ENCODE measurements at places on chromosomes 6 and 20.

- no peak for DNase-seq
Measured at GRCh38 chr20:41171736-41172295, 34.5 kb downstream of the PLCG1 start.

- no peak for DNase-seq
Measured at GRCh38 chr6:61193771-61194170, 1092.3 kb downstream of the KHDRBS2 start.

DNA sequence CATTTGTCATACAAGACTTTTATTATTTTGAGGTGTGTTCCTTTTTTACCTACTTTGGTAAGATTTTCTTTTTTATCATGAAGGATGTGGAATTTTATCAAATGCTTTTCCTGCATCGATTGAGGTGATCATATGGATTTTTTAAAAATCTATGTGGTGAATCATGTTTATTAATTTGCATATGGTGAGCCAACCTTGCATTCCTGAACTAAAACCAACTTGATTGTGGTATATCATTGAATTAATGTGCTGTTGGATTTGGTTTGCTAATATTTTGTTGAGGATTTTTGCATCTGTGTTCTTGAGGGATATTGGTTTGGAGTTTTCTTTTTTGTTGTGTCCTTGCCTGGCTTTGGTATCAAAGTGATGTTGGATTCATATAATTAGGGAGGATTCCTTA is 848.1 kb upstream of the EYS start:
- DNase-seq: no peak

DNA sequence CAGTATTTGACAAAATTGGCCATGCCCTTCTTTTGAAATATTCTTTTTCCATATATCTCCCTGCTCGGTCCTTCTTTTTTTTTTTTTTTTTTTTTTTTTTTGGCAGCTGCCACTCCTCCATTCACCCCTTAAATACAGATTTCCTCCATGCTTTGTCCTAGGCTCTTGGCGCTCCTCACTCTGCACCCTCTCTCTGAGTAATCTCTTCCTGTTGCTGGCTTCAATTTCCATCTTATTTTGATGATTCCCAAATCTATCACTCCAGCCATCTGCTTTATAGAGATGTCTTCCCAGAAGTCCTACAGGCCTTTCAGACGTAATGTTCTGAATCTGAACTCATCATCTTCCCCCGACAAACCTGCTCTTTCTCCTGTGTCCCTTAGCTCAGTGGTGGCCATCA is 12.8 kb upstream of the KLHL32 start:
- DNase-seq: no peak

GRCh38 chr6:14174226-14174625 is 56.7 kb downstream of the CD83 start:
- DNase-seq: no peak

GRCh38 chr20:24899153-24899552 is 49.9 kb upstream of the CST7 start:
- no peak for DNase-seq

DNA sequence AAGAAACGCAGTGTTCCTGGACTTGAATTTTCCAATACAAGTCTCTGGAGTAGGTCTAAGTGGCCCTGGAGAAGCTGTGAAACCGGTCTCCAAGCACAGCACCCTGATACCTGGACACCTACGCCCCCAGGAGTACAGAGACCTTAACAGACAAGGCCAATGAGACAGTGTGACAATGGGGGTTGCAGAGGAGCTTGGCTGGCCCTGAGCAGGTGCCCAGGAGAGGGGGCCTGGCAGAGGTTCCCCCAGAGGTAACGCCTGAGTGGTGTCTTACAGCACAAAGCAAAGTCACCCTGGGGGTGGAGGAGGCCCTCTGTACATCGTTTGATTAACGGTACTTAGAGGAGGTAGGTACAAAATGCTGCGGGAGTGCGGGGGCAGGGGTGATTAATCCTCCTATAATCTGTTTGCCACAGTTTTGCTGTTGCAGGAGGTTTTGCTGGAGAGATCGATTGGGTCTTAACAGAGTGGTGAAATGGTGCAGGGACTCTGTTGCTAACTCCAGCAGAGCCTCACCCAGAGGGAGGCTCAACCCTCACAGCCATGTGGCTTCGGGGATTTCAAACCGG is 37.3 kb upstream of the APCDD1L start:
- no peak for DNase-seq

GRCh38 chr20:32790751-32791057 is 28.5 kb downstream of the DNMT3B start:
- no peak for DNase-seq

DNA sequence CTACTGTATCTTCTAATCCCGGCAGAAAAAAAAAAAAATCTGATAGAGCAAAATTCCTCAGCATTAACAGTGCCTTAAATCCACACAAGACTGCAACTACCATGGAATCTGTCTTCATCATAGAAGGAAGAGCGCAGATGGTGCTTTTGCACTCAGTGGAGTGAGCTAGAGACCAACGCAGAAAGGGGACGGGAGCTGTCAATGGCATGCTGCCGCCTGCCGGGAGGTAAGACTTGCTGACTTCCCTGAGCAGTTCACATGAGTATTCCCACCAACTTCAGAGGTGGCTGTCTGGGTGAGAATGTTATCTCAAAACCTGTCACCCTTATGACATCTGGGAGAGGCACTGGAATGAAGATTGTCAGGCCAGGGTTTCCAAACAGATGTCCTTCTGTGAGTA is 35.6 kb downstream of the DZANK1 start:
- DNase-seq: no peak

GRCh38 chr6:15872241-15873103 is 209.6 kb upstream of the DTNBP1 start:
- no peak for DNase-seq

- DNase-seq: no peak
Measured at GRCh38 chr6:68087399-68088133, 547.5 kb upstream of the ADGRB3 start.

- no peak for DNase-seq
Measured at GRCh38 chr20:41110930-41111577, 26.3 kb upstream of the PLCG1 start.

- no peak for DNase-seq
Measured at GRCh38 chr6:93453956-93454355, 34.6 kb upstream of the EPHA7 start.

- DNase-seq: no peak
Measured at GRCh38 chr6:97175806-97176205, 107.2 kb downstream of the MMS22L start.

GRCh38 chr6:33199687-33200218 is 712 bp downstream of the RXRB start:
- DNase-seq: peak; percentile 46

DNA sequence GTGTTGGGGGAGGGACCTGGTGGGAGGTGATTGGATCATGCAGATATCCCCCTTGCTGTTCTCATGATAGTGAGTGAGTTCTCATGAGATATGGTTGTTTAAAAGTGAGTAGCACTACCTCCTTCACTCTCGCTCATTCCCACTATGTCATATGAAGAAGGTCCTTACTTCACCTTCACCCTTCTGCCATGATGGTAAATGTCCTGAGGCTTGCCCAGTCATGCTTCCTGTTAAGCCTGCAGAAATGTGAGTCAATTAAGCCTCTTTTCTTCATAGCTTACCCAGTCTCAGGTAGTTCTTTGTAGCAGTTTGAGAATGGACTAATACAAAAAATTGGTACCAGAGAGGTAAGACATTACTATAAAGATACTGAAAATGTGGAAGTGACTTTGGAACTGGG is 425.9 kb downstream of the HTR1B start:
- DNase-seq: no peak

DNA sequence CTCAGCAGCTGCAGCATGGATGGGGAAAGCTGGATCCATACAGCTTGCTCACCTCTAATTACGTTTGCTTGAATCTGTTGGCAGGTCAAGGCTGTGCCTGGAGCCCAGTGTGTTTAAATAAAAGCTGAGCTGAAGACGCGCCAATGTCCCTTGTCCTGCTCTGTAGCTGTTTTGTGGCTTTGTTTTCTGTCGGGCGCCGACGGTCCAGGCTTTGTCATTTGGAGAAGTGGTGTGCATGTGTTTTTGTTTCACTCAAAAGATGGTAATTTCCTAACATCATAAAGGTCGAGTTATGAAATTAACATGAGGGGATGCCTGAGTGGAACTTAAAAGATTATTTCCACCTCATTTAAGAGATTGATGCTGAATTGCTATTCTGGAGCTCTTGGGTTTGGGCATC is 107.6 kb downstream of the SLC24A3 start:
- DNase-seq: no peak

- DNase-seq: no peak
Measured at GRCh38 chr20:15584507-15584906, 988.7 kb downstream of the KIF16B start.

DNA sequence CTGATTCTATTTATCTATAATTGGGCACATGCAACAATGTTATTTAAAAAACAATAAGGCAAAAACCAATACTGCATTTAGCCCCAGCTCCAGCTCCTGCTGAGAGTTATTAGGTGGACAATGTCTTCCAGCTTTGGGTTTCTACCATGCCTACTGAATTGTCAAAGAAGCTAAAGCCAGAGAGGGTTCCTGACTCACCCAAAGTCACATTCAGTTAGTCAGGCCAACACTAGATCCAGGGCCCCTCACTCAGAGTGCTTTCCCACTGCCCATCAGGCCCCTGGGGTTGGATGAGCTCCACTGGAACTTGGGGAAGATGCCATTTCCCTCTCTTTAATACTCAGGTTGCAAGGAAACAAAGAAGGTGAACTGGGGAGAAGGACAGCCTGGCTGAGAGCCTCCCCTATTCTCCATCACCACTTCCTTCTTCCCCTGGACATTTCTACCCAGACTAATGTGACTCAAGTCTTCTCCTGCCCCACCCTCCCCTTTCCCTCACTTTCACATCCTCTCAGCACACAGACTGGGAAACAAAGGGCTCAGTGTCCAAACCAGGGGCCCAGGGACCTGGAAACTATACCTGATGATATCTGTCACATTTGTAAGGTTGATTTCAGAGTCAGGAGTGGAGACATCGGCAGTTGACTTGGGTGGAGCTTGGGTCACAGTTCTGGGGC is 6.0 kb downstream of the TREM1 start:
- DNase-seq: no peak

DNA sequence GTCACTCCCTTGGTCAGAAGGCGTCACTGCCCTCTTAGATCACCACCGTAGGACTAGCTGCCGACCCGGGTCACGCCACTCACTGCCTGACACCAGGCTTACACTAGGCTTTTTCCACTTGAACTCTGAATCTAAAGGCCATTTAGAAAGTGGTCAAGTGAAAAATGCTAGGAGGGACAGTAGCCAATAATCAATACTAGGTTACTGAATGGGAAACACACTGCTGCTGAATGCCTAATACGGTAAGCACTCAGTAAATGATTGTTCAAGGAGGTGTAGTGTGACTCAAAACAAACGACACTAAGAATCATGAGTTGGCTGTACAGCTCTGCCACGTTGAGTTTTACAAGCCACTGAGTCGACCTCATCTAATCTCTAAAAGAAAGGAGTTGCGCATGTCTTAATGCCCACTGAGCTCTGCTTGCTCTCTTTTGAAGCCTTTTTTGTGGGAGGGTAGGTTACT is 760 bp upstream of the IBTK start:
- no peak for DNase-seq

DNA sequence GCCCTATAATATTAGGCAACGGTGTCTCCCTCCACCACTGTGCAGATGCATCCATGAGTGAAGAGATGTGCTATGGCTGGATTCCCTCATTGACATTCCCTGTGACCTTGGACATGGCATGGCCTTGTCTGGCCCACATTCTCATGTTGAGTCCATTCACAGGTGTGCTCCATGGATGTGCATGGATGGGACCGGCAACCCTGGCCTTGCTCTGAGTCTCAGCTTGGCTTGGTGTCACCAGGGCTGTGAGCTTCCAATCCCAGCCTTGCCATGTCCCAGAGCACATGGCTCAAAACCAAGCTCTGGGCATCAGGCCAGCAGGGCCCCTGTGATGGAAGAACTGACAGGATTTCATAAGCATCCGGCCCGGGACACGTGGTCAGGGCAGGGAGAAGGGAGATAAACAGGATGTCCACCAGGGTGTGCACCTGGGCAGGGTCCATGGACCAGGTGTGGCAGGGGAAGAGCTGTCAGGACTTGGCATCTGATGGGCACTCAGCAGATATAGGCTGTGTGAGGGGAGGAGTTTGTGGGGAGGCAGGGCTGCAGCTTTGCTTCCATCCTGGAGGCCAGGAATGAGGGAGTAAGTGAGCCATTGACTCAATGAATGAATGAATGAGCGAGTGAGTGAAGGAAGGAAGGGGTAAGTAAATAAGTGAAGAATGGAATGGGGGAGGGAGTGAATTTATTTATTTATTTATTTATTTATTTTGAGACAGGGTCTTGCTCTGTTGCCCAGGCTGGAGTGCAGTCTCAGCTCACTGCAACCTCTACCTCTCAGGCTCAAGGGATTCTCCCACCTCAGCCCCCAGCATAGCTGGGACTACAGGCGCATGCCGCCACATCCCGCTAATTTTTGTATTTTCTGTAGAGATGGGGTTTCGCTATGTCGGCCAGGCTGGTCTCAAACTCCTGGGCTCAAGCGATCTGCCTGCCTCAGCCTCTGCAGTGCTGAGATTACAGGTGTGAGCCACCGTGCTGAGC is 15.7 kb downstream of the NRSN2 start:
- no peak for DNase-seq

DNA sequence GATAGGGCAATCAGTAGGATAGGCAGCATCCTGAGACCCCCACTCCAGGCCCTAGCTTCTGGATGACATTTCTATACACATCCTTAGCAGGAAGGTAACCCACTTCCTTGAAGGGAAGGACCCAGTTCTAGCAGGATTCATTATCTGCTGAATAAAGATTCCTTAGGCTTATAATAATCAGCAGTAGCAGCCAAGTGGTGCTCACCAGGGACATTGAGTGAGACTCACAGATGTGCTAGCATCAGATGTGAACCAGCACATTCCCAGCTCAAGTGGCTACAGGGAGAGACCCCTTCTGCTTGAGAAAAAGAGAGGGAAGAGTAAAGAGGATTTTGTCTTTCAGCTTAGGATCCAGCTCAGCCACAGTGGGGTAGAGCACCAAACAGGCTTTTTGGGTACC is 244.8 kb upstream of the UFL1 start:
- no peak for DNase-seq

GRCh38 chr6:122372647-122373046 is 26.8 kb upstream of the HSF2 start:
- no peak for DNase-seq

DNA sequence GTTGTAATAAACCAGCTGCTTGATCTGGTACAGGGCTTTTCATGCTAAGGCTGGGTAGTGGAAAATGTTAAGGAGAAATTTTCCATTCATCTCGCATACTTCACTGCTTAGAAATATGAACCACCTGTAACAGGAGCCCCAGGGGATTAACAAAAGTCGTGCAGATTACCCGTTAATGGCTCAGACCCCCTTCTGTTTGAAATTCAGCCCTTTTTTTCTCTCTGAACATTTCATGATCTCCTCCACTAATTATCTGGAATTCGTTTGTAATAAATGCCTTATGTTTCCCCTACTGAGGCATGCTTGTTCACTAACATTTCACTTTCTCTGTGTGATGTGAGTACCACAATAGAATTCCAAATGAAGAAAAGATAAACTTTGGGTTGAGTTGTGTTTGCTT is 336.4 kb upstream of the HSF2 start:
- no peak for DNase-seq

DNA sequence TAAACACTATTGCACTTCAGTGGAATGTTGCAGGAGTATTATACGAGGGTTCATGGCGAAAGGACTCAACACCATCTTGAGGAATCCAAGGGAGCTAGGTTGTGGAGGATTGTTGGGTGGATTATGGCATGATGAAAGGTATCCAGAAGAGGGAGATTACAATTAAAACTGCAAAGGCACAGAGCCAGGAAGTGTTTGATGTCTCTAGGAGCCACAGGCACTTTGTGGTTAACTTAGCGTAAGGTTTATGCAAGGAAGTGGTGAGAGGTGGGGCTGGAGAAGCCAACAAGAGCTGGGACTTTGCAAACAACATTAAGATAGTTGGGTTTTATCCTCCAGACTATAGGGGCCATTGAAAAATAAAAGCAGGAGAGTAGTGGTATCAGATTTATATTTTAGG is 86.6 kb upstream of the TPD52L1 start:
- no peak for DNase-seq

Measured in stimulated activated CD8-positive, alpha-beta memory T cell treated with anti-CD3 and anti-CD28 coated beads, Interleukin-7, amount 100 ng/mL, for 48 hours (primary cell).